Globus pallidus (tissue), 1 donor: ENCODE measurements at places on chromosomes 6 and 20.

- peak; percentile 13 for DNase-seq
Measured at GRCh38 chr20:23235173-23236027, 115.2 kb upstream of the NXT1 start.

DNA sequence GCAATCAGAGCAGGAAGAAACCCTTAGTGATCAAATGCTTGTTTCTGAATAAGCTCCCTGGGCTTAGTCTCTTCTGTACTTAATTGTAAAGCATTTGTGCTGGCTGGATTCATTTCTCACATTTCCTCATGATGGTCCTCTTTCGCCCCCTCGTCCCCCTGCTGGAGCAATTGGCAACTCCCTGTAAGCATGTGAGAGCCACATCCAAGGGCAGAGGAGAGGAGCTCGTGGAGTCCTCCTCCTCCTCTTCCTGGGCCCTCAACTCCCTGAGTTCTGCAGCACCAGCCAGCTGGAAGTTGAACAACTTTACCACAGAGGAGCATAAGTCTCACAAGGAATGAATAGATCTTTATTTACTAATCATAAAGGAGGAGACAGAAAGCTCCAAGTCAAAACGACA is 12.6 kb downstream of the ANKEF1 start:
- DNase-seq = no peak

GRCh38 chr6:91196729-91197128 is 609.9 kb upstream of the MAP3K7 start:
- DNase-seq = no peak

DNA sequence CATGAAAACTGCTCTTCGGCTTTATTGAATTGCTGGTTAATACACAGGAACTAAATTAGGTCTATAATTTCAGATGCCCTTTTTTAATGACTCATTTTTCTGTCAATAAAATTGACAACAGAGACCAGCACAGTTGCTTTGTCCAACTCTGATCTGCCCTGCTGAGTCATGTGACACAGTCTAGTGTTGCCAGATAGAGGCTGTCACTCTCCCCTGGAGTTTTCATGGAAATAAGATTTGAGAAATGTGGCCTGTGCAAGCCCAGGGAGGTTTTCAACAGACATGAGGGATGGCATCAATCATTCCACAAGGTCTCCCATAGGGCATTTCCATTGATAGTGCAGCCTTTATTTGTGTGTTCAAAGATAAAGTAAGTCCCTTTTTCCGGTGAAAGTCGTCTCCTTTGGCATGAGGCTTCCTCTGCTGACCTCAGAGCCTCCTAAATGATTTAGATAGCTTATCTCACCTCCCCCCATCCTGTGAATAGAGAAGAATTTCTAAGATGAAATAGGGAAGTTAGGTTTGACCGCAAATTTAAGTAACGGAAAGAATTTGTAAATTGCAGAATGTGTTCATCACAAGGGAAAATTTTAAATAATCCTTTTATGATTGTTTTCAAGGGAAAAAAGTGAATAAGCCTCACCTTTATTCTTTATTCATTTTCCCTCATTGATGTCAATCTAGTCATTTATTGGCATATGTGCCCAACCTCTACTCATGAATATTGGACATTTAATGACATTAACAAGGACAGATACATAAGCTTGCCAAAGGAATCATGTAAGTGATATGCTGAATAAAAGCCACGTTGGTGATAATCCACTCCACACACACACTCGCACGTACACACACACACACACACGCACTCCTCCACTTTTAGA is 277.7 kb downstream of the ADGB start:
- DNase-seq = no peak

GRCh38 chr6:49264496-49264895 is 198.6 kb downstream of the MMUT start:
- no peak for DNase-seq

- no peak for DNase-seq
Measured at GRCh38 chr6:139448998-139449610, 74.7 kb upstream of the CITED2 start.

GRCh38 chr6:136945072-136945471 is 23.0 kb downstream of the SLC35D3 start:
- DNase-seq = no peak

DNA sequence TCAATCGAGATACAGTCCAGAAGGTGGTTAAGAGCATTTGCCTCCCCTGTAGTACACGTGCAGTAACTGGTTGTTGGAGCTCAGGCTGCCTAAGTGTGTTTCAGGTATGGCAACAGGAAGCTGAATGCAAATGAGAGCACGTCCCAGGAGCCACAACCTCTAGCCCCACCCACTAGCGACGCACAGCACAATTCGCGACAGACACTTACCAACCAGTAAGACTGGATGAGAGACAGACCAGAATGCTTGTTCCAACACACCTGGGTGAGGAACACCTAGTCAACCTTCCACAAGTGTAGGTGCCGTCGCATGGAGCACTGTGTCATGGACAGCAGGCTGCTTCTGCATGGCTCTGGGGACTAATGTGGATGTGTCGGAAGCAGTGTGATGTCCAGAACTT is 7.2 kb upstream of the SERPINB1 start:
- DNase-seq = no peak

- no peak for DNase-seq
Measured at GRCh38 chr6:145829102-145829501, 14.5 kb upstream of the FBXO30 start.

DNA sequence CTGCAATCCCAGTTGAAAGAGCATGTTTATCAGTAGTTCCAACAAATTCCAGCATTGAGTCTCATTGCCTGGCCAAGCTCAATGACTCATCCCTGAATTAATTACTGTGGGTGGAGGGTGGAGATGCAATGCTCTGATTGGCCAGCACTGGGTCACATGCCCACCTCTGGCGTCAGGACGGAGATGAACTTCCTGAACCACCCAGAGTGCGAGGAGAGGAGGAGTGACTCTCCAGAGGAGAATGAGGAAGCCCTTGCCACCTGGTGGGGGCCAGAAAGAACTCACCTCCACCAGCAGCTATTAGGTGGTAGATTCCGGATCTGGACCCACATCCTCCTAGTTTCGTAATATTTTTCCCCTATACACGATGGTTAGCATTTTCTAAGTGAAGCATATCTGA is 283.9 kb downstream of the TBC1D7 start:
- DNase-seq = no peak

GRCh38 chr20:37911838-37912281 is 8.9 kb downstream of the VSTM2L start:
- no peak for DNase-seq

DNA sequence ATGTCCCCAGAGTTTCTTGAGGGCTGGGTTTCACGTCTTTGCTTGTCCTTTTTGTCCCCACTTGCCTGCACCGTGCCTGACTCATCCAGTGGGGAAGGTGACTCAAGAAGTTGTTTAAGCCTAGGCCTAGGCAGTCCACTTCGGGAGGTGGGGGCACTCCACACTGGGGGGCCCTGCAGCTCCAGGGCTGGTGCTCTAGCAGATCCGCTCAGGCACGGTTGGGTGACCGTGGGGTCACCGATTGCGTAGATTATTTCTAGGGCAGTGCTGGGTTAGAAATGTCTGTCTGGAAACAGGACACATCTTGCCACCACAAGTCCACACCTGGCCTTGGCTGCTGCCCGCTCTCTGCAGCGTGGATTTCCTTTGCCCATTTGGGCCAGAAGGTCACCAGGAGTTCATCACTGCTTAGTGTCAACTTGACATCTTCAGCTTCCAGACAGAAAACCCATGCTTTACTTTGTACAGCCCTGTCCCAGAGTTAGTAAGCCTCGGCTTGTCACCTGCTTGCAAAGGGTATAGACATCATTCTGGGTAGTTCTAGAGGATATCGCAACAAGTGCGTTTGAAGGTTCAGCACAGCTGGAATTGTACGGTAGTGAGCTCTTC is 13.6 kb upstream of the C20orf144 start:
- no peak for DNase-seq

DNA sequence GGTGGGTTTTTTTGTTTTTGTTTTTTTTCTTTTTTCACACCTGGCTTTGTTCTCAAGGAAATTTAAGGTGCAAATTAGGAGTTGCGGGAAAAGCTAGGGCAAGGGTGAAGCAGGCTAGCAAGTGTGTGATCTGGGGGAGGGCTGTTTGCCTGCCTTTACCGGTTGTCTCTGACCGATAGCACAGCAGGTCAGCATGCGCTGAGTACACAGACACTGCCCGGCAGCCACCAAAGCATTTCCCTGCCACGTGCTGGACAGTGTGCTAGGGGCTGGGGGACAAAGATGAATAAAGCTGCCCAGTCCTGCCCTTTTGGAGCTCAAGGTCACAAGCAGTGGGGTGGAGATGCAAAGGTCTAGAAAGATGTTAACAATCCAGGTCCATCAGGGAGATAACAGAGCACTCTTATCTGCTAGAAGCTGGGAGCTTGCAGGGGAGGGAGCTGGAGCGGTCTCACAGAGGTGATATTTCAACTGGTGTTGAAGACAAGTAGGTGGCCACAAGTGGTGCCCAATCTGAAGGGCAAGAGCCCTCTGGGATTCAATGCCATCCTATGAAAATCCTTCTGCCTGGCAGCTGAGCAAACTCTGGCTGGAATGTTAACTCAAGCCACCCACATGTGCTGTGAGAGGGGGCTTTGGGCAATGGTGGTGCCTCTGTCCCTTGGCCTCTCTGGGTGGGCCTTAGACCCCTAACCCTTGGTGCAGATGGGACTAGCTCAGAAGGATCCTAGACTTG is 24.5 kb downstream of the TTBK1 start:
- DNase-seq = peak; percentile 20

GRCh38 chr6:19734061-19734460 is 103.1 kb upstream of the ID4 start:
- DNase-seq = no peak

DNA sequence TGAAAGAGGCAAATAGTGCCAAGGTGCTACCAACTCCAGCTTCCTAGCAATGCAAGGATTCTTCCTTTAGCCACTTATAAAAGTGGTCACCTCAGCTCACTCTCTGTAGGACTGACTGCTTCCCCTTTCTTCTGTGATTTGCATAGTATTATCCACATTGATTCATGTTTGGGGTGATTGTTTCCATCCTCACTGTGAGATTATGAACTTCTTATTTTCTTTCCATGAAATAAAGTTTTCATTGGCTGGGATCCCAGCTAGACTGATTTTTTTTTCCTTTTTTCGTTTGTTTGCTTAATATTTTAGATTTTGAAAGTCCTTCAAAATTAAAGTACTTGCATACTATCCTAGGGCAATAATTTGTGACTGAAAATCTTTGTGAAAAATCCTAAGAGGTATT is 50.5 kb downstream of the EYA4 start:
- DNase-seq = no peak

- DNase-seq = no peak
Measured at GRCh38 chr6:42135722-42136121, 6.7 kb downstream of the C6orf132 start.

GRCh38 chr20:40753472-40753871 is 64.4 kb upstream of the MAFB start:
- DNase-seq = no peak

DNA sequence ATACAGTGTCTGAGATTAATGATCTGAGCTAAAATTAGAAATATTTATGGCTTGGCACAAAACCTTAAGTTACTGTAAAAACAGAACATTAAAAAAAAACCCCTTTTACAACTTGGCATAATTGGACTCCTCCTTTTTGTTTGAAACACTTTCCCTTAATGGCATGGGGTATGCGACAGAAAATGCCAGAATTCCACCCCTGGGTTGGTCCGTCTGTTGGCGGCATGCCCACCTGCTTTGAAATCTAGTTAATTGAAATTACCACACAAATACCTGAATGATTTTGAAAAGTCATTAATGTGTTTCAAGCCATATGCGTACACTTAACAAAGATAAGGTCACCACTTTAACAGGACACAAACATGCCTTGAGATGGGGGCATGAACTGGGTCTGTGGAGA is 175.1 kb upstream of the FOXQ1 start:
- no peak for DNase-seq

DNA sequence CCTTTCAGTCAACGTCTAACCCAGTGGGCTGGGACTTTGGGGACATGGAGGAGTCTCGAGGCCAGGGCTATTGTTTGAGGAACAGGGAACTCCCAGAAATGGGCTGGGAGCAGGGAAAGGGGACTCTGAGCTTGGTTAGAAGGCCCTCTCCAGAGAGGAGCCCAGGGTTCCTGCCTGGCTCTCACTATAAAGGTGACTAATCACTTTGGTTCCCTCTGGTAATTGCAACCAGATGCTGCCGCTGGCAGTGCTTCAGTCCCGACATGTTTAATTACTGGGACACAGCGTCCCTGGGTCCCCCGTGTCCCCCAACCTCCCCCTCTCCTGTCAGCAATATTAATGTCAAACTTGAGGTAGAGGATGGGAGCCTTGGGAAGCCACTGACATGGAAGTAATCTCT is 5.0 kb upstream of the GDF5 start:
- DNase-seq = no peak

GRCh38 chr20:21832442-21833385 is 127.2 kb downstream of the PAX1 start:
- no peak for DNase-seq

GRCh38 chr6:110083875-110084585 is 95.4 kb downstream of the WASF1 start:
- DNase-seq = no peak

DNA sequence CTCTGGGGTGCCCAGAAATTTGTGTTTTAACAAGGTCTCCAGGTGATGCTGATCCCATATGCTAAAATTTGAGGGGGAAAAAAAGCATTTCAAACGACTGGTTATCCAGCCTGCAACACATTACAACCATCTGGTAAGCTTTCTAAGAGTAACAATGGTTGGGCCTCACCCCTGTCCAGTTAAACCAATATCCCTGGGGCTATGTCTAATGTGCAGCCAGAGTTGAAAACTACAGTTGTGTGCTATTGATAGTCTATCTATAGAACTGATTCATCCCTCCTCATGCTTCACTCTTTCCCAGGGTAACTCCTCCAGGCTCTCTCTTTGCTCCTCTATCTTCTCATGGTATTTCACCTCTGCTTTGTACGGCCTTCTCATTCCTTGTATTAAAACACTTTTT is 458.3 kb downstream of the MMUT start:
- DNase-seq = no peak

DNA sequence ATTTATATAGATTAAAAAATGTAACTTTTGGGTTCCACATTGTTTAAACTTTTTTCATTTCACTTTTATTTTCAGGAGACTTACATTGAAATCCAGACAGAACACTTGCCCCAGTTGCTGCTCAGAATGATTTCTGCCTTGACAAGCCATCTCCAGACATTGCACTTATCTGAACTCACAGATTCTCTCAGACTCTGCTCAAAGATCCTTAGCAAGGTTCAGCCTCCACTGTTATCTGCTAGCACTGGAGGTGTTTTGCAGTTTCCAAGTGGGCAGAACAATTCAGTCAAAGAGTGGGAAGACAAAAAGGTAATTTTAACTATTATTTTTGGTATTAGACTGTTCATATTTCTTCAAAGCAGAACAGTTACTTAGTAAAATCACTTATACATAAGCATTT is 58.0 kb downstream of the DOP1A start:
- no peak for DNase-seq

- no peak for DNase-seq
Measured at GRCh38 chr20:56916345-56916622, 287.2 kb downstream of the TFAP2C start.

GRCh38 chr6:35894776-35895175 is 26.1 kb downstream of the SRPK1 start:
- no peak for DNase-seq

DNA sequence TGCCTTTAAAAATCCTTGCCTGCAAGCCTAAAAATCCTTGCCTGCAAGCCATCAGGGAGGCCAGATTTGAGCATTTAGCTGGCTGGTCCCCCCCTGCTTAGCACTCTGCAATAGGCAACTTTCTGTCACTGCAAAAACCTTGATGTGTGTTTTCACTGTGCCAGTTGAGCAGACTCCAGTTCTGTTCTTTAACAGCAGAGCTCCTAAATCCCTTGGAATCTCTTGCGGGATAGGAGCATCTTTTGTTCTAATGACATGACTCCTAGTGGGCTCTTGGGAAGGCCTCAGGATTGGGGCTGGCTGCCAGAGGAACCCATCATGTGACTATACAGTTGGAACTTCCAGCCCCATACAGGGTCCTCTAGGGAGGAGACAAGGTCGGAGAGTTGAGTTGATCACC is 50.4 kb downstream of the FAM184A start:
- DNase-seq = no peak
